ENCODE measurements at places on chromosomes 3 and 15.

GRCh38 chr3:17602126-17602525 lies 140.3 kb downstream of the TBC1D5 start:
- DNase-seq: no peak

GRCh38 chr3:137325170-137325569 lies 367.4 kb downstream of the IL20RB start:
- no peak for DNase-seq

DNA sequence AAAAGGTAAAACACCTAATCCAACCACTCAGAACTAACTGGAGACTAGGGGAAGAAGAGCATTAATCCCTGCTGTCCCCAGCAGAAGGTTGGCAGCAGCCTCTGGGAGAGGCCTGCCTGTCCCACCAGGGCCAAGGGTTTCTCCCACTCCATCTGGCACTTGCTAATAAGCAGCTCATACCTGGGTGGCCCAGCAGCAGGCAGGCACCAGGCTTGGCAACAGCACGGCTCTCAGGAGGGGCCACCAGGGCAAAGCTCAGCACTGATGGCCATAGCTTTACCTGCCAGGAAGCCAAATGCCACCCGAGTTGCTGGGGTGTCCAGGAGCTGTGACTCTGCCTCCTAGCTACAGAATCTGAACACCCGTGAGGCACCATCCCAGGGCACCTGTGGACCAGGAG lies 58.3 kb downstream of the BOC start:
- DNase-seq: no peak

DNA sequence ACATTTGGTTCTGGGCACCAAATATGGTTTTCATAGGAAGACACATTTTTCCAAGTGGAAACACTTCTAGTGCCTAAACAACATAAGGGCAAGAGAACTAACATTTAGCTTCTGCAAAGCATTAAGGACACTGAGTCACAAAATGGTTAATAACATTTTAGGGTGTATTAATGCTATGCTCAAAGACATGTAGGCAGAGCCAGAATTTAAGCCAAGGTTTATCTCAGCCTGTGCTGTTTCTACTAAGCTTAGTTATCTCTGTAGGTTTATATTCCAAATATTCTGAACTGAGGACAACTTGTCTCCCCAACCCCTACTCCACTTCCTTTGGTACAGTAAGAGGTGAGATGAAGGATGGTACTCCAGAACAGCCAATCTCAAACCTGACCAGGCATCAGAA lies 54.1 kb upstream of the AKAP13 start:
- DNase-seq: no peak

DNA sequence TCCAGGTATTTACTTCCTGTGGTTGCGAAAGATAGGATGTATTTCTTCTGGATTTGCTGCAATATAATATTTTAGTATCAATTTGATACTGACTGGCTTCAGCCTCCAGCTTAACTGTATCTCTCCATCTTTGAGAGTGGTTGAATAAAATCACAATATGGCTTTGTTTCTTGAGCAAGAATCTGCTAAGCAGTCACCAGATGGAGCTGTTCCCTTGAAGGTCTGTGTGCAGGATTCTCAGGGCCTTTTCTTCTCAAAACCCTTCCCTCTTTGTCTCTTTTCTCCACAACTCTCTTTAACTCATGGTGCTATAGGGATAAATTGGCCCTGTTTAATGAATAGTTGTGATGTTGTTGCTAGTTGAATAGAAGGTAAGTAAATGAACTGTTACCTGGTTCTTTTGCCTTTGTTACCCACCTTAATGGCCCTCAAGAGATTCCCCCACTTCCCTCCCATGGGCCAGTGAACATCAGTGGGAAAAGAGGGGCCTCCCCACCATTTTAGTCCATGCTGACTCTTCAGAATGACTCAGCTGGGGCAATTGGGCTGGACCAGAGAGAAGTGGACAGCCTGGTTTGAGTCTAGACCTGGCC lies 34.8 kb upstream of the RAB6B start:
- peak; percentile 48 for DNase-seq

- DNase-seq: no peak
Observed at GRCh38 chr15:53324061-53324460, 435.4 kb downstream of the WDR72 start.

DNA sequence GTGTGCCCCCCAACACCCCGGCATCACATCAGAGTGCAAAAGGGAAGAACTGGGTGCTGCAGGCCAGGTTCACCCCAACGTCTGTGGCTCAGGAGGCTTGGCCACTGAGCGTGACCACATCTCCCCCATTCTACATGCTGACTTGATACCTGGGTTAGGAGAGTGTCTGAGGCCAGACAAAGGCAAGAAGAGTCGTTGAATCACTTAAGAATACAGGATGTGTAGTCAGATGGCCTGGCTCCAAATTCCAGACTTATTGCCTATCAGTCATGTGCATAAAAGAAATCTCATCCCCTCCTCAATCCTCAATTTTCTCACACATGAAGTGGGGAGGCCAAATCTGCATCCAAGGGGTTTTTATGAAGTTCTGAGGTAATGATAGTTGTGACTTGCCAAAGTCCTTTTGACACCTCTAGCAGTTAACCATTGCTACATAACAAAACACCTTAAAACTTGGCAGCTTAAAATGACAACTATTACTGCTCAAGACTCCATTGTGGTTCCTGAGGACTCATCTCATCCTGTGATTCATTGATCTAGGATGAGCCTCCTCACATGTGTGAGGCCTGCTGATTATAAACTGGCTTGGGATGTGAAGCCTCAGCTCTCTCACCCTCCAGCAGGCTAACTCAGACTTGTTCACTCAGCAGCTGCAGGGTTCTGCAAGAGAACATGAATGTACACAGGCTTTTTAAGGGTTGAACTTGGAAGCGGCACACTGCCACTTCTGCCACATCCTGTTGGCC lies 138.8 kb upstream of the TLE3 start:
- no peak for DNase-seq

DNA sequence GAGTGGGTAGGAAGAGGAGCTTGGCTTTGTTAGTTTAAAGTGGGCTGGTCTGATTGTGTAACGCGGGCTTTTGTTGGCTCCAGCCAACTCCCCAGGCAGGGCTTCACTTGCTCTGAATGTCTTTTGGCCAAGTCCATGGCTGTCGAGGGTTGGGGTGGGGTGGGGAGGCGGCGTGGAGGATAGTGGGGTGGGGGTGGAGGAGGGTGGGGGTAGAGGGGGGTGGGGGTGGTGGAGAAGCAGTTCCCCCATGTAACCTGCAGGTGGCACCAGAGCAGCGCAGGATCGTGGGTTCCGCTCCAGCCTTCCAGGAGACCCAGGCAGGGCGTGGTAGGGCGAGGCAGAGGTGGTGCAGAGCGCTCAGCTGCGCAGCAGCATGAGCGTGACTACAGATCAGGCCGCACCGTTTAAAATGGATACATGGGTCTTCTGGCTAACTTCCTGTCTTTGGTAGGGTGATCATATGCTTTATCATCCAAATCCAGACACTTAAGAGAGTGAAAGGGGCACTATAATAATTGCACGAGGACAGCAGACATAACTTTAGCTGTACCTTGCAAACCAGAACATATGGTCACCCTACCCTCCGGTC lies 28.3 kb downstream of the GOLGA6A start:
- peak; percentile 51 for DNase-seq

DNA sequence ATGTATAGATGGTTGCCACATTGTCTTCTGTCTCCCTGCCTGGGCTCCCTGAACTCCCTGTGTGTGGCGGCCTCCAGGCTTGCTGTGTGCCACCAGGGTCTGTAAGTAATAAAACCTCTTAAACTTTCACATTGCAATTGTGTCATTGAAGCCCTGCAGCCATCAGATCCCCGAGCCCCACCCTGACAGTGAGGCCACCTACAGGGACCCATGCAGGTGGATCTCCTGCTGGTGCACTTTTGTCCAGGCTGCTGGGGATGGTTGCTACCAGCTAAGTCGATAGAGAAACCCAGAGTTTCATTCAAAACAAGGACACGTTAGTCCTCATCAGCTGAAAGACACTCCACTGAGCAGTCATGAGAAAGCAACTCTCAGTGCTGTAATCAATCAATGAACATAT lies 133.6 kb upstream of the PRICKLE2 start:
- DNase-seq: no peak

DNA sequence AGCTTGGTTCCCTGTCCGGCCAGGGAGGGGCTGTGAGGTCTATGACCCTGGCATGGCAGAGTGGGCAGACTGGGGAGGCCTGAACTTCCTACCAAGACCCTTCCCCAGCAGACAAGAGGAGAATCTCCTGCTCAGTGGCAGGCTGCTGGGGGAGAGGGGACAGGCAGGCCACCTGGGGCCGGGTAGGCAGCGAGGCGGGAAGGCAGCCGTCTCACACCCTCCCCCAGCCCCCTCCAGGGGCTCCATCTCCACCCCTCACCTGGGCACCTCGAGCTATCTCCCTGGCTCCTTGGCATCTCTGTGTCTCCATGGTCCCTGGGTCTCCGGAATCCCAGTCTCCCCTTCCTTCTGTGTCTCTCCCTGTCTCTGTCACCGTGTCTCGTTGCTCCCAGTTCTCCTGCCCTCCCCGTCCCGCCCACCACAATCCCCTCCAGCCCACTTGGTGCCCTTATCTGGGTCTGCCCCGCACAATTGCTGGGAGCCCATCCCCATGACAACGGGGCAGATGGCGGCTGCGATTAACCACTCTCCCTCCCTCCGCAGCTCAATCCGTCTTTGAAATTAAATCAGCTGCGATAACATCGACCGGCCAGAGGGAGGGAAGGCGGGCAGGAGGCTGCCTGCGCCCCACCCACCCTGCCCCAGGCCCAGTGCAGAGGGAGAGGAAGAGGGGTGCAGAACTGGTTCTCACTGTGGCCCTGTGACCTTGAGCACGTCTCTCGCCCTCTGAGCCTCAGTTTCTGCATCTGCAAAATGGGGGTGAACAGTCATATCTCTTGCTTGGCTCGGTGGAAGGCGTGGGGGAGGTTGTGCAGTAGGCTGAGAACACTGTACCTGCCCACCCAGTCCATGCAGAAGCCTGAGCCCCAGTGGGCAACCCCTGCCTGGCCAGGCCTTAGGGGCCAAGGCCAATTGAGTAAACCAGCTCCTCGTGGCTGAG lies 9.6 kb downstream of the DNAJB8 start:
- no peak for DNase-seq

- no peak for DNase-seq
Observed at GRCh38 chr15:62758126-62758951, 284.2 kb upstream of the TPM1 start.

GRCh38 chr3:132605374-132605792 lies 8.3 kb downstream of the ACKR4 start:
- DNase-seq: no peak

DNA sequence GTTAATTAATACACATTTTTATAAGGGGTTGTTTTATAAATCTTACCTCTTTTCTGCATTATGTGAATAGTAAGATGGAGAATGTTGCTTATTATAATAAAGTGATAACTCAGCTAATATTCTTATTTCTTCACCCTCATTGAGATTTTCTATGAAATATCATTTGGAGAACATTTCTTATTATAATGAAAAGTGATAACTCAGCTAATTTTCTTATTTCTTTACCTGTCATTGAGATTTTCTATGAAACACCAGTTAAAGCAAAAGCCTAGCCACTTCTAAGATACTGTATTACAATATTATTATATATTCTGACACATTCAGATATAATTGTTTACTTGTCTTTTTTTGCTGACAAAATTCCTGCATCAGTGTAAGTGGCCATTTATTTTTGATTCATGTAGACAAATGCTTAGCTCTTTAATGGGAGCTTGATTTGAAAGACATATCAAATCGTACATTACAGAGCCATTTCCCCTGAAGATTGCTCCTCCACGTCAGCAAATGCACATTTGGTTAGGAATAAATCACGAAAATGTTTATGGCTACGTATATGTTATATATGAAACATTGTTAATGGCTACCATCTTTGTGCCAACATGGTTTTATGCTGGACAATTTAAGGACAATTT lies 427.5 kb downstream of the CHL1 start:
- no peak for DNase-seq

DNA sequence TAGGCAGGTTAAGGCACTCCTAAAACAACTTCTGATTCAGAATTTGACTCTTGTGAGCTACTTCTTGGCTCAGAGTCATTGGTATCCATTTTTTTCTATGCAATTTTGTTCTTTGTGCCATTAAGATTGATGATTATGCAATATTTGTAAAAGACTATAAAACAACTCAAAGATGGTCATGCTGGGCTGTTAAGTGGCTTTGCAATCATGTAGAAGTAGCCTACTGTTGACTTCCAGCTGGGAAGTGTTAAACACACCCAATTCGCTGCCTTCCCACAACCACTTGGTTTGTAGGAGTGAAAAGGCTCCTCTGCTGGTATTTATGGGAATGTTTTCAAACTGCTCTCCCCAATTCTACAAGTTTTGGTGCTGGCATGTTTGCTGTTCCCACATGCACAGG lies 74.7 kb upstream of the COL6A6 start:
- DNase-seq: no peak

DNA sequence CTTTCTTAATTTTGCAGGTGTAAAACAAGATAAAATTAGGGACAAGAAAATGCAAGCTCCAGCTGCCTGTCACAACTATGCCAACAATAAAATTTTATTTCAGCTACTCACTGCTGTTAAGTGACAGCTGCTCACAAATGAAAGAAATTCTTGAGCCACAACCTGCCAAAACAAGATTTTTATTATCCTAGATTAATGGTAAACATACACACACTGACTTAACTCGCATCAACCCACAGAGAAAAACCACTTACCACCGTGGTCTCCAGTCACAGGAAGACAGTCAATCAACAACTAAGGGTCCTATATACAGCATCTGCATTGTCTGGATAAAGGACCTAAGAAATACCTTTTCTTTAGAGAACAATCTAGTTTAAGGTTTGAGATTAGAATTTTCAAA lies 31.3 kb downstream of the EFL1 start:
- no peak for DNase-seq

DNA sequence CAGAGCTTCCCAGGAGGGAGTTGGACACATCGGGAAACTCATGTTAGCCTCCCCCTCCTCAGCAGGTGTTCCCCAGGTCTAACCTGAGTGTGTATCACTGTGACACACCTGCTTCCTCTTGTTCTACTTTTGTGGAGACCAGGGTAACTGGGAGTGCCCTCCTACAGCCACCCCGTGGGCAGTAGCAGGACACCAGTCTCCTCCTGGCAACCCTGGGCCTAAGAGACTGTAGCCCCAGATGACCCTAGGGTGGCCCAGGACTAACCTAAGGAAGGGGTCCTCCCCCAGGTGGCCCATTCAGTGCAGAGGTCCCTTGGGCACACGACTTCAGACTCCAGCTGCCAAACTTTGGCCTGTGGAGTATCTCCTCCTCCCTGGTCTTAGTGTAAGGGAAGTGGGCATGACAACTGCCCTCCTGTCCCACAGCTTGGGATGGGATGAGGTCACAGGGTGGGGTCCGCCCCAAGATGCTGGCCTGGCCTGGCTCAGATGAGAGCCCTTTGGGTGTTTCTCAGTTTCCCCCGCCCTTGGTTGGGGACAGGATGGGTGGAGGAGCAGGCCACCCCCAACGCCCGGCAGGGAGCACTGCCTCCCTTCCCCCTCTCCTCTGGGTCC lies 4.8 kb downstream of the CSK start:
- no peak for DNase-seq

GRCh38 chr3:52061121-52061910 lies 4.9 kb upstream of the DUSP7 start:
- no peak for DNase-seq

- DNase-seq: no peak
Observed at GRCh38 chr3:157649511-157649910, 146.3 kb upstream of the VEPH1 start.

All from frontal cortex (tissue), 4 donors.